Activated CD4-positive, CD25-positive, alpha-beta regulatory T cell (primary cell): ENCODE measurements at places on chromosomes 3 and 15.

DNA sequence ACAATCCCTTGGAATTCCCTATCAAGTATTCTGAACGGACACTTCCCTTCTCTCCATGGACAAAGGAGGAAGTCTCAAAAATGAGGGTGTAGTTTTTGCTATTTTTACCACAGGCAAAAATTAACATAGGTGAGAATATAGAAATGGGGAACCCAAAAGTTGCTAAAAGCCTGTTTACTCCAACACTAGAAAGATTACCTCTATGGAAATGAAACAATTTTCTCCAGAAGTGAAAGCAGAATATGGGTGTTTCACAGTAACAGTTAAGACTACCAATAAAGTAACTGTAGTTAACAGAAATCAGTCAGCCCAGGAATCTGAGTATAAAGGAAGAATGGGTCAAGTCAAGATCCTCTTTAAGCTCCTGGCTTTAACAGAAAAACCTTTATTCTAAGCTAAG is 9.3 kb downstream of the TRA2B start:
- no peak for DNase-seq

DNA sequence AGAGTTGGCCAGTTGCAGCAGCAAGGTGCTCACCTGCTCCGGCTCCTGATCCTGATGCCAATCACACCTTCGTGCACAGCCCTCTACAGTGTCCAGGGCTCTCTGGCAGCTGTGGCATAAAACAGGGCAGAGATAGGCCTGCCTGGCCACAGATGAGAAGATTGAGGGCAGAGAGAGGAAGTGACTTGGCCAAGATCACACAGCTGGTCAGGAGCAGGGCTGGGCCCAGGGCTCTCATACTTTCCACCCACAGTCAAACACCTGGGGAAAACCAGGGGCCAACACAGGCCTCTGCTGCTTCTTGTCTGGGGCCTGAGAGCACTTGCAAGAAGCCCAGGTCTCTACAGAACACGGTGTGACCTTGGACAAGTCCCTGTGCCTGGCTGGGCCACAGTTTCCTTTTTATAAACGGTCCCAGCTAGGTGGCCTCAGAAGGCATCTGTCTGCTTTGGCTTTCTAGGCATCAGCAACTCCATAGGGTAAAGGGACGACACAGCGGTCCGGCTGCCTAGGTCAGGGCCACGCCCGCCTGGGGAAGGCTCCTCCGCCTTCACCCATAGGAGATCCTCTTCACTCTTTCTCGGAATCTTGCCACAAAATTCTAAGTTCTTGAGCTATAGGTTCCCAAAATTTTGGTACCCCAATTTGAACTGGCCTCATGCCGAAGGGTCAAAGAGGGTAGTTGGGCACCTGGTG is 3.1 kb downstream of the ATP2B2 start:
- no peak for DNase-seq

GRCh38 chr15:101048581-101049030 is 129.4 kb downstream of the LRRK1 start:
- DNase-seq = no peak

DNA sequence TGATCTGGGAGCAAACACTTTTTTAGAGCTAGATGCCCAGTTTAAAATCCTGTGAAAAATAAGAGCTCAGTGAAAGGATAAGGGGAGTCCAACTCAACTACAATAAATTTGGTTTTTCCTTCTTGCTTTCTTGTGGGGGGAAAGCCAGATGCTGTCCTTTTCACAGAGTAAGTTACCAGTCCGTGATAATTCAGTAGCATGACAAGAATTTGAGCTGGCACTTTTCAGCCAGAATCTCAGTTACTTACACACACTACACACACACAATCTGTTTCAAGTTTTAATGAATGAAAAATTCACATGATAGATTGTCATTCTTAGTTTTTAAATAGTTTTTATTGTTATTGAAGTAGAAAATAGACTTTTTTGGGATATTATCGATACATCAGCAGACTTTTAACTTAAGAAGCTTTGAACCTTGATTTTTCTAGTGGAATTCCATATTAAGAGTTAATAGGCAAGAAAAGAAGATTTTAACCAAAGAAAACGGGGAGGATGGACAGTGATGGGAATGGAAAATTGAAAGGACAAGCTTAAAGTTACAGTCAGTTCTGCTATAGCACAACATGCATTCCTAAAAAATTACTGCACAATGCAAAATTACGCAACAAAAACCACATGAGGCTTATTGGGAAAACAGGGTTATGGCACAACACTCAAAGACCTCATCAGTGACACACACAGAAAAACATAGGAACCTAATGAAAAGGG is 47.0 kb downstream of the PSMD6 start:
- DNase-seq = no peak

- no peak for DNase-seq
These were observed 37.7 kb downstream of the AMOTL2 start for GRCh38 chr3:134336587-134336986.

GRCh38 chr3:5231074-5231473 is 43.6 kb downstream of the EDEM1 start:
- DNase-seq = no peak
